ENCODE measurements at places on chromosomes 4 and X.

GRCh38 chr4:156705311-156705710 lies 266.3 kb downstream of the PDGFC start:
- no peak for DNase-seq

DNA sequence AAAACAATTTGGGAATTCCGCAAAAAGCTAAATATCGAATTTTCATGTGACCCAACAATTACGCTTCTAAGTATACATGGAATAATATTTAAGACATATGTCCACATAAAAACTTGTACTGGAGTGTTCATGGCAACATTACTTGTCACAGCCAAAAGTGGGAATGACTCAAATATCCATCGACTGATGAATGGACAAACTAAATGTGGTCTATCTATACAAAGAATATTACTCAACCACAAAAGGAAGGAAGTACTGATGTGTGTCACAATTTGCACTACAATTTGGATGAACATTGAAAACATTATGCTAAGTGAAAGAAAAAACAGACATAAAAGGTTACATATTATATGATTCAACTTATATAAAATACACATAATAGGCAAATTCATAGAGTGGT lies 71.9 kb downstream of the AFF2 start:
- DNase-seq = no peak

DNA sequence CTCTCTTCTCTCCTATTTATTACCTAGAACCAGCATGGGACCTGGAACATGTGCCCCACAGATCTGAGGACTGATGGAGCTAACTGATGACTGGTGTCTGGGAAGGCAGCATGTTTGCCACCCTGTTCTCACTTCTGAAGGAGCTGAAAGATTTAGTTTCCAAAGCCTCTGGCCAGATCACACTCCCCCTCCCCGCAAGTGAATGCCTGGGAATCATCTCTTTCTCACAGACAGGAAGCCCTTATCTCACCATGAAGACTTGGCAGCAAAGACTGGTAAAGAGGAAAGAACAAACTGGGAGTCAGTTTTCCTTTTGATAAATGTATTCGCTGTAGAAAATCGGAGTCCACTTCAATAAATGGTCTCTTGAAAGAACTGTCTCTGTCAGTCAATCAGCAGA lies 21.0 kb upstream of the PCYT1B start:
- DNase-seq = no peak

DNA sequence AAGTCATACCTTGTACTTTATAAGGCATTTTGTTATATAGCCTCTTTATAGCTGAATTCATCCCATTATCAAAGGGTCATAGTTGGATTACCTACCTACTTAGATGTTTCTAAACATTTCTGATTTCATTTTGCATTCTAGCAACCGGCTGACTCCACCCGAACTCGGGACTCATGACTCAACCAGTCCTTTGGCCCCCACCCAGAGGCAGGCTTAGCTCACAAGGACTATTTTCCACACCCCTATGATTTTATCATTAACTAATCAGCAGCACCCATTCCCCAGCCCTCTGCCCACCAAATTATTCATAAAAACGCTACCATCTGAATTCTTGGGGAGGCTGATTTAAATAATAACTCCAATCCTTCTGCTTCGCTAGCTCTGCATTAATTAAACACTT lies 79.9 kb upstream of the EGFL6 start:
- no peak for DNase-seq
